ENCODE measurements at places on chromosomes 3 and 15.

DNA sequence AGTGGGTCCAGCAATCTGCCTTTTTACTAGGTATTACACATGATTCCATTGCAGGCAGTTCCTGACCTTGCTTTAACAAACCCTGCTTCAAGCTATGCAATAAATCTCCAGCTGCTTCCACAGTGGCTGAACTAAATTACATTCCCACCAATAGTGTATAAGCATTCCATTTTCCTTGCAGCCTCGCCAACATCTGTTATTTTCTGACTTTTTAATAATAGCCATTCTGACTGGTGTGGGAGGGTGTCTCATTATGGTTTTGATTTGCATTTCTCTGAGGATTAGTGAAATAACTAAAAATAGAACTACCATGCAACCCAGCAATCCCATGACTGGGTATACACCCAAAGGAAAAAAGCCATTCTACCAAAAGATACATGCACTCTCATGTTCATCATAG, 36.4 kb upstream of the DNAJC13 start:
- ATAC-seq, result no peak

- ATAC-seq, result no peak
These were observed 387.6 kb upstream of the CBLB start for GRCh38 chr3:106256249-106256957.

DNA sequence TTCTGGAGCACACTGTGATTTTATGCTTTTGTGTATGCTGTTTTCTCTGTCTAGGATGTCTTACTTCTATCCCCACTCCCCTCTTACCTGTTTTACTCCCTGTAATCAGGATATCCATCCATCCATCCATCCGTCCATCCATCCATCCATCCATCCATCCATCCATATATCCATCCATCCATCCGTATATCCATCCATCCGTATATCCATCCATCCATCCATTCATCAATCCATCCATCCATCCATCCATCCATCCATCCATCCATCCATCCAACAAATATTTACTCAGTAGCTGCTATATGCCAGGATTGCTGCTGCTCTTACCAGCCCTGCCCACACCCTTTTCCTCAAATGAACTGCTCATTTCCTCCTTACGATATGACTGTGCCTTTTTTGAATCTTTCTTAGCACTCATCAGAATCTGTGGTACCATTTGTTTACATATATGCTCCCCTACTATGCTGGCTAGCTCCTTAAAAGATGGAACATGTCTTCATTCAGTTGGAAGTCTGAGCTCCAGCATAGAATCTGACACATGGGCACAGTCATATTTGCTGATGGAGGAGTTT, 35.2 kb downstream of the USP13 start:
- no peak for ATAC-seq

- ATAC-seq, result no peak
These were observed 27.1 kb upstream of the SKIL start for GRCh38 chr3:170330366-170330765.

- no peak for ATAC-seq
These were observed 8.5 kb upstream of the ANPEP start for GRCh38 chr15:89822951-89823711.

DNA sequence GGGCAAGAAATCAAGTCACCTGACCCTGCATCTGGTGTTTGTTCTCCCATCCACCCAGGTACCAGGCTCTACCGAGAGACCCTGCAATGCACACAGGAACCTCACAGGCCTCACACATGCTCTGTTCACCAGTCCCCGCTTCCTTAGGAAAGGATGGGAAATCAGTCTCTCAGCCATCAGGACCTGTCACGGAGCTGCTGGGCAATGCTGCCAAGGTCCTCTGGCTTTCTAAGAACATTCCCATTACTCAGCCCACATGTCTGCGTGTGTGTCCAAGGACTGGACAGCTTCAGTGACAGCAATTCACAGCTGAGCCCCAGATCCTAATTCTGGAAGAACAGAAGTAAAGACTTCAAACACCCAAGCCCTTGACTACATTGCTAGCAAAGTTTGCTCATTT, 6.5 kb upstream of the SRGAP3 start:
- no peak for ATAC-seq

GRCh38 chr3:177618873-177619733, 421.8 kb upstream of the TBL1XR1 start:
- peak; percentile 49 for ATAC-seq

DNA sequence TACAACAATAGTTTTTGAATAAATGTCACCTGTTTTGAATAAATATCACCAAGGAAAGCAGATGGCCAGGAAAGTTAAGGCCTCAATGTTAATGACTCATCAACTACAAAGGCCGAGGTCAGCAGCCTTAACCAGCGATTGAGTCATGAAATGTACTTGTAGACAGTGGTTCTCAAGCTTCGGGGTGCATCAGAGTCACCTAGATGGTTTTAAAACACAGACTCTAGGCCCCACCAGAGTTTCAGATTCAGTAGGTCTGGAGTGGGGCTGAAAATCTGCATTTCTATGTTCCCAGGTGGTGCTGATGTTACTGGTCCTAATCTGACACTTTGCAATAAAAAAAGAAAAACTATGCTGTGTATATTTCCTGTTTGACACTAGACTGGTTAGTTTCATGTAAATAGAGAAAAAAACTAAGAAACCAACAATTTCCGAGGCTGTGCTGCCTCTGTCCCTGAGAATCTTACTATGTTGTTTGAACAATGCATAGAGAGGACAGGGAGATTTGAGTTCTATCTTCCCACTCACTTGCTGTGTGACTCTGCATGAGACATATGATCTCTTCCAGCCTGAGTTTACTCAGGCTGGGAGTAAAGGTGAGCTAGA, 9.8 kb downstream of the RAB27A start:
- ATAC-seq, result no peak

DNA sequence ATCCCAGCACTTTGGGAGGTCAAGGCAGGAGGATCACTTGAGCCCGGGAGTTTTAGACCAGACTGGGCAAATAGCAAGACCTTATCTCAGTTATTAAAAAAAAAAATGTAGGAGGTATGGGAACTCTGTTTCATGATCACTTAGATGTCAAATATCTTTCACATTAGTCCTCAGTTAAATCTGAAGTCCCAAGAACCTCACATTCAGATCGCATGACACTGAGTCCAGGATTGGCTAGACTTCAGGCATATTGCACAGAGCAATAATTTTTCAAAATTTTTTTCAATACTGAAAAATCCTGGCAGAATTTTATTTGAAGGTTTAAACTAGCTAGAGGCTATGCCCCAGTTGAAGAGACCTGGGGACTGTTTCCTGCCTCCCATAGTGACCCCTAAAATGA, 56.3 kb upstream of the ZNF148 start:
- ATAC-seq, result no peak

All from gastroesophageal sphincter (tissue), 4 donors.